ENCODE measurements at places on chromosomes 5 and 9. TPM values are rescaled to one million over a fixed set of nuclear protein-coding genes. Genes with fewer than 3 reads are reported as not detected.

The MLLT3 gene
- 15.3 TPM for total RNA-seq

GRCh38 chr5:73233053-73233460, 60.1 kb downstream of the TMEM174 start:
- peaks cover 14% of the 10 kb centered on the region for H3K4me1 ChIP-seq
- H3K4me3 ChIP-seq: no peak overlapping the region
- DNase-seq: no peak
- no peaks in the 10 kb centered on the region for H3K27me3 ChIP-seq
- H3K27ac ChIP-seq: no peak overlapping the region
- H3K36me3 ChIP-seq: no peaks in the 10 kb centered on the region

GRCh38 chr9:116944714-116945534, 257.8 kb downstream of the TRIM32 start:
- H3K27me3 ChIP-seq: no peaks in the 10 kb centered on the region
- H3K4me3 ChIP-seq: no peak overlapping the region
- H3K36me3 ChIP-seq: no peaks in the 10 kb centered on the region
- H3K27ac ChIP-seq: no peak overlapping the region
- H3K4me1 ChIP-seq: no peaks in the 10 kb centered on the region

- H3K36me3 ChIP-seq: no peaks in the 10 kb centered on the region
- H3K4me3 ChIP-seq: no peak overlapping the region
- H3K27ac ChIP-seq: no peak overlapping the region
- DNase-seq: no peak
Observed at GRCh38 chr5:122304471-122305215, 7.4 kb upstream of the SNCAIP start.
